ENCODE measurements at places on chromosomes 11 and 22.
A peak's percentile ranks its signal among the peaks of the same experiment; 100 is the strongest.

DNA sequence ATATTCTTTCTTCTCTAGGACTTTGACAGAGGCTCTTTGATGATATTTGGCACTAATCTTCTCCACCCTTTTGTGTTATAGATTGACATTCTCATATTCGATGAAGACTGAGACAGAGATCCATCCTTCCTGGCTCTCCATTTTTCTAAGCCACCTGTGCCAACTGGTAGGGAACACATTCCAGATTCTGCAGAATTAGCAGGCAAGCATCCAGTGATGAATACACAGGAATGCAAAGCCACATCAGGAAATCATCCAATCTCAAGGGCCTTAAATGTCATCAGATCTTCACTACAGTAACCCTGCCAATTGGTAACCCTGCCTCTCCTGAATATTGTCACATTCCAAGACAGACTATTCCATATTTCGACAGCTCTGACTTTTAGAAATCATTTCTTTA, 718.4 kb upstream of the API5 start:
- no peak for DNase-seq

DNA sequence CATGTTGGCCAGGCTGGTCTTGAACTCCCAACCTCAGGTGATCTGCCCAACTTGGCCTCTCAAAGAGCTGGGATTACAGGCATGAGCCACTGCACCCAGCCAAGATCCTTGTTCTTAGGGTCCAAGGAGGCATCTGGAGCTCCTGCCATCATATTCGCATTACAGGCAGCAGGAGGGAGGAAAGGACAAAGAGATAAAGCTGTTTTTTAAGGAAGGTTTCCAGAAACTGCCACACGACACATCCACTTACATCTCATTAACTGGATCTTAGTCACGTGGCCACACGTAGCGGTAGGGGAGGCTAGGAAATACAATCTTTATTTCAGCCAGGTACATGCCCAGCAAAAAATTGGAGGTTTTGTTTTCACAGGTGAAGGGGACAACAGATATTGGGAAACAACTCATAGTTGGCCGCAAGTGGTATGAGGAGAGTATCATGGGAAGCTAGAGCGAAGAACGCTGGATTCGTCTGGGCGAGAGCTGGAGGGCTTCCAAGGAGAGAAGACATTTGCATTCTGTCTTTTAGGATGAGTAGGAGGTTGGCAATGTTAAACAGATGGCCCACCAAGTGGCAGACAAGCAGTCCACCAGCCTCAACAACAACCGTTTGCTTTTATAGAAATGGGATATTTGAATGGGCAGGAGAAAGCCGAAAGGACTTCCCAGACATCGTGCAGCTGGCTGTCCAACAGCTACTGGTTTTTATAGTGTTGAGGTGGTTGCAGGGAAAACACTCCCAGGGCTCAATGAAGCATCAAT, 39.2 kb upstream of the DMC1 start:
- no peak for DNase-seq

DNA sequence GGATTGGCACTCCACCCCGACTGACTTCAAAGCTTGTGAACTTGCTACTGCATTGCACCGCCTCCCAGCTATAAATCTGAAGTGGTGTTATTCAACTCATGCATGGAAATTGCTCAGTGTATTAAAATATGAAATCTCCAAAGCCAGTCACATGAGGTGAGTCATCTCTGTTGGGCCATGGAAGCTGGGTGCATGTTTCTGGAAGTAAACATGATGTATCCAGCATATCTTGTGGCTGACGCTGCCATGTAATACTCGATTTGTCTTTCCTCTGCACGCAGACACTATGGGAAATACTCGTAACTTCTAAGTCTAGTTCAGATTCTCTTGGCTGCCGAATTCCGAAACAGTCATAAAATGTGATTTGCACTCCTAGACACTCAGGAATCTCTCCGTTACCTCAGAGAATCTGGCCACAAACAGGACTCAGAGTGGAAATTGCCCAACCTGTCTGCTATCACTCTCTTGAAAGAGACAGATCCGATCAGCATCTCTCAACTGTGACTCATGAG, 154.9 kb upstream of the MPPED2 start:
- peak; percentile 92 for DNase-seq

GRCh38 chr11:96185220-96185768, 157.7 kb downstream of the MAML2 start:
- DNase-seq, result no peak

DNA sequence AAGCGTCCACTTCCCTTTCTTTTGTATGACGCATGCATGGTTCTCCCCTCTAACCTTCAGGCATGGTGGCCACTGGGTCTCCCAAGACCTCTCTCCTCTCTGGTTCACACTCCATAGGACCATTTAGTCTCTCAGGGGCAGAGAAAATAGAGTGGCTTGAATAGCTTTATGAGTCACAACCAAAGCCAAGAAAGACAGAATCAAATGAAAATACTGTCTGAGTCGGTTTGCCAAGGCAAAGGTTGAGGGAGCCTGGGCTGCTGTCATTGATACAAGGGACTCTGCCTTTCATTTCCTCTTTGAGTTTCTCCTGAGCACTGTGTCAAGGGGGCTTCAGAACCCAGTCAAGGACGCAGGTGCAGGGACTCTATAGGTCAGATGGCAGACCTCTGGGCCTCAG, 44.2 kb downstream of the TENM4 start:
- no peak for DNase-seq

GRCh38 chr11:69711822-69712801, 8.3 kb upstream of the FGF19 start:
- no peak for DNase-seq

DNA sequence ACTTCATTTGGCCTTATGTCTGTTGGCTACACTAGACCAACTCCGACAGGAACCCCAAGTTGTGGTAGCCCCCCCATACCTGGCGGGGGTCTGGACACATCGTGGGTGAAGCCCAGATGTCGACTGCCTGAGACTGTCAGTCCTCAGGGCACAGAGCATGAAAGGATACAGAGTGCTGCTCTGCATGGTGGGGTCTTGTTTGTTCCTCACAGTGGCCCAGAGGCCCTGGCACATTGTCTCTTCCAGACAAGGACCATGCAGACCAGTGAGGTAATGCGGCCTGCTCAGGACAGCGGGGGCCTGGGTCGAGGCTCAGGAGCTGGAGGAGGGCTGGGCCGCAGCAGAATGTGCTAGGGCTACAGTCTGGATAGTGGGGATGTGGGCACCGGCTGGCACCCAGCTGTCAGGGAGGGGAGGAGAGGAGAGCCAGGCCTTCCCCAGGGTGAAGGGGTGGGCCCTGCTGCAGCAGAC, 14.6 kb downstream of the CAPN5 start:
- no peak for DNase-seq

GRCh38 chr11:109749476-109749875, 327.5 kb downstream of the C11orf87 start:
- no peak for DNase-seq

DNA sequence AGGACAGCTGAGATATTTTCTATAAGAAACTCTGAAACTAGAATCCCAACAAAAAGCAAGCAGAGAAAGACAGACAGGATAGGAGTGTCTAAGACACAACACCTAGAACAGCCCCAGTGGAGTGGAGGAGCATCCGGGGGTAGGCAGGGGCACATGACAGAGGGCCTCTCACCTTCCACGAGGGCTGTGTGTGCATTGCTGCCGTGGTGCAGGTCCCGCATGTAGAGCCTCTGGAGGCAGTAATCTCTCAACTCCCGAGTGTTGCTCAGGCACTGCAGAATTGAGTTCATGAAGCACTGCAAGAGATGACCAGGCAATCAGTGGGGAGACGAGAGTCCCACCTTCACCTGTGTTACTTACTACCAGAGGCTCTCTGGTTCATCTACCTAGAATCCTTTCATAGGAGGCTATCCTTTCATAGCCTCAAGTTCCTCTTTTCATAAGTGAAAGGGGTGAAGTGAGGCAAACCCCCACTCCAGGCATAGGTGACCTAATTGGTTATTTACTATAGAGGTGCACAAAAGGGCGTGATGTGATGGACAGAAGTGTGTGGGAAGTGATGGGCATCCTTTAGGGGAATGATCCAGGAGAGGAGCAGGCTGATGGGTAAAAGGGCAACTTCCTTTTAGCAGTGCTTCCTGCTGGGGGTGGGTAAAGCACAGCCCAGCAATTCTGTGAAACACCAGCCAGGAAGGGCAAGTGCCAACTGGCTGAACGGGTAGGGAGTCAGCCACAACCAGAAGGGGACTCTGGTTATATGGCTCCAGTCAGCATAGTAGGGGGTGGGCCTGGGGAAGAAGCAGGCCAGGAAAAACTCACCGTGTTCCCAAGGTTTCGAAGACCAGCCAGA, 13.1 kb upstream of the MFRP start:
- DNase-seq, result no peak

GRCh38 chr11:34809191-34810106, 106.7 kb downstream of the APIP start:
- no peak for DNase-seq

DNA sequence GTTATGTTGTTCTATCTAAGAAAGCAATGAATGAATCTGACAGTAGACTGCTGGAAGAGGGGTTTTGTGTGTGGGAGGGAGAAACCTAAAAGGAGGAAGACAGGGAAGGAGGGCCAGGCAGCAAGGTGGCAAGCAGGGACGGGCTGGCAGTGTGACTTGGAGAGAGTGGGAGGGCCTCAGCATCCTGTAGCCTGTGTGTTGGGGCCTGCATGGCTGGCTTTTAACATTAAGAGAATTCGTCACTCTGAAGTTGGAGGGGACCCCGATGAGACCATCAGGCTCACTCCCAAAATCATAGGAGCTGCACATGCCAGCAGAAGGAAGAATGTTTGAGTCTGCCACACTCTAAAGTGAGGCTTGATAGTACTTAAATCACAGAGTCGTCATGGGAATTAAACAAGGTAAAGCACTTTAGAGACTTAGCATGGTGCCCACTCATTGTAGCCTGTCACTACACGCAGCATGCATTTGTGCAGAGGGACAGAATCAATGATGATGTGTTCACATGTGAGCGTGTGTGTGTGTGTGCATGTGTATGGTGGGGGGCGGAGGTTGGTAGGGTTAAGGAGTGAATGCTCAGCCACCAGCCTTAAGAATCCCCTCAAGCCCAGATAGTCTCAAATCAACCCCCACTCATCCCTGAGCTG, 199.5 kb downstream of the TENM4 start:
- no peak for DNase-seq

DNA sequence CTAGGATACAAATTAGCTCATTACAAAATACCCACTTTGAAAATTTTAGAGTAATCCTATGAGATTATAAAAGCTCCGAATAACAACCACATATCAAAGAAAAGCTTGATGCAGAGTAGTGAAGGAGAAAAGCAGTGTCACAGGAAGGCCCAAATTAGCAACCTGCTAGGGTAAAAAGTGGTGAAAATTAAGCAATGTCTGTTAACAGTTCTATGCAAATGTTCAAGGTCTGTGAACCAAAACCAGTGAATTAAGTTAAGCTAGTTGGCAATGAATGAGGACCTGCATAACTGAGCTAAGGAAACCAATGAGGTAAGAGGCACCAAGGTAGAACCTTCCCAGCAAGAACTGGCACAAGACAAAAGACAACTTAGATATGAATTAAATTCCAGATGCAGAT, 29.6 kb downstream of the PRDM10 start:
- no peak for DNase-seq

GRCh38 chr11:41845066-41845465, 385.6 kb upstream of the LRRC4C start:
- no peak for DNase-seq

DNA sequence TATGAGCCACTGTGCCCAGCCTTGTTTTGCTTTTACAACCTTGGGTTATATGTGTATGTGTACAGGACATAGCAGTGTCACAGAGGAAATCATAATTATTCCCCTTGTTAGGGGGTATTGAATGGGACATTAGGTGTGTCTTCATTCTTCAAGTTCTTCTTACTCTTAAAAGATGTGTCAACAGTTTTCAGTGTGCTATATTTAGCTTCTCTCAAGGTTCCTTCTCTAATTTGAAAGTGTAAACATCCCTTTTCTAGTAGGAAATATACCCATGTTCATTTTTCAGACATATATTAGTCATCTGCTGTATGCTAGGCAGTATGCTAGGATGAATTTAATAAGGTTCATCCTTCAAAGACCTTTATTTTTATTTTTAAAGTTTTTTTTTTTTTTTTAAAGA, 17.1 kb downstream of the PCF11 start:
- DNase-seq, result no peak

DNA sequence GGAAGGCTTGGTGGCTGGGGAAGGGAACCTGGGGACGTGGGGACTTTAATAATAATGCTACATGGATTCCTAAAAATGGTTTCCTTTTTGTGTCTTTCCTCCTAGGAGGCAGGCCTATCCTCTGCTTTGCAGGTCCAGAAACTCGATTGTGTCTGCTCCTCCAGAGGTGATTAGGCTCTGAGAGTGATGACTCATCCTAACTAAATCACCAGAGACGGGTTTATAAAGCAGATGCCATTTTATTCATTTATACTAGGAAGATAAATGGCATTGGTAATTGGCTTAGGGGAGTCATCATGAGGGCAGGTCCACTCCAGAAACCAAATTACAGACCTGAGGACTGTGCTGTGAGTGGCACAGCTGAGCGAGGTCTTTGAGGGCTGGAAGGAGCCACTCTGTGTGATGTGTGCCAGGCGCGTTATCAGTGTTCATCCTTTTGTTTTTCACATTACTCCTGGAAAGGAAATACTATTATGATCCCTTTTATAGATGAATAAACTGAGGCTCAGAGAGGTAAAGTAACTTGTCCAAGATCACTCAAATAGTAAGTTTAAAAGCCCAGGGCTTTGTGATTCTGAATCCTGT, 7.1 kb downstream of the NLRX1 start:
- DNase-seq, result peak; percentile 41

GRCh38 chr11:96748639-96749370, 359.0 kb downstream of the JRKL start:
- peak; percentile 41 for DNase-seq

- no peak for DNase-seq
These were observed 16.2 kb upstream of the CASTOR1 start for GRCh38 chr22:30305519-30305905.

- DNase-seq, result peak; percentile 30
These were observed 4.2 kb downstream of the MRGPRD start for GRCh38 chr11:68976563-68976962.

Measured in fibroblast of upper back skin (primary cell).